Fibroblast of lung (primary cell): ENCODE measurements at places on chromosomes 1 and 21. TPM values are rescaled to one million over a fixed set of nuclear protein-coding genes. Genes with fewer than 3 reads are reported as not detected.

DPT gene
- 4.1 and 13.6 TPM in 2 replicates for total RNA-seq

MEGF6 gene
- total RNA-seq: 8.0 and 11.6 TPM in 2 replicates

- no peaks in the 10 kb centered on the region for H3K27me3 ChIP-seq
- no peaks in the 10 kb centered on the region for H3K36me3 ChIP-seq
- H3K4me3 ChIP-seq: no peak overlapping the region
- DNase-seq: no peak
- no peak overlapping the region for H3K27ac ChIP-seq
- no peaks in the 10 kb centered on the region for H3K4me1 ChIP-seq
These were observed 441.1 kb downstream of the SETD4 start for GRCh38 chr21:35619184-35619583.

GRCh38 chr1:150543500-150544143 lies 5.6 kb upstream of the ADAMTSL4 start:
- H3K36me3 ChIP-seq: no peaks in the 10 kb centered on the region
- no peaks in the 10 kb centered on the region for H3K27me3 ChIP-seq
- no peaks in the 10 kb centered on the region for H3K4me1 ChIP-seq
- no peak overlapping the region for H3K4me3 ChIP-seq
- DNase-seq: peak; percentile 69

DNA sequence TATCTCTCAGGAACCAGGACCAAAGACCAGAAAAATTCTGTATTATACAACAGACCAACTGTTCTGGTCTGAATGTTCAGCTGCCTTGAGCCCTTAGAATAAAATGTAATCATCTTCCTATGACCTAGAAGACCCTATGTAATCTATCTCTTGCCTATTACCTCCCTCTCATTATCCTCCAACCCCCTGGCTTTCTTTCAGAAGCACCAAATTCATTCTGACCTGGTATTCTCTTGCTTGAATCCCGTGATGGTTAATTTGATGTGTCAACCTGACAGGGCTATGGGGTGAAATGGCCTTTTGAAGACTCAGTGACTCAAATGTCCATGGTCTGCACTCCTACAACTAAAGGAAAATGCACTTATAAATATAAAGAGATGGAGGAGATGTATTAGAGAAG lies 21.8 kb upstream of the FBXO28 start:
- H3K4me1 ChIP-seq: no peaks in the 10 kb centered on the region
- H3K36me3 ChIP-seq: no peaks in the 10 kb centered on the region
- DNase-seq: no peak
- H3K4me3 ChIP-seq: no peak overlapping the region
- no peak overlapping the region for H3K27ac ChIP-seq

DNA sequence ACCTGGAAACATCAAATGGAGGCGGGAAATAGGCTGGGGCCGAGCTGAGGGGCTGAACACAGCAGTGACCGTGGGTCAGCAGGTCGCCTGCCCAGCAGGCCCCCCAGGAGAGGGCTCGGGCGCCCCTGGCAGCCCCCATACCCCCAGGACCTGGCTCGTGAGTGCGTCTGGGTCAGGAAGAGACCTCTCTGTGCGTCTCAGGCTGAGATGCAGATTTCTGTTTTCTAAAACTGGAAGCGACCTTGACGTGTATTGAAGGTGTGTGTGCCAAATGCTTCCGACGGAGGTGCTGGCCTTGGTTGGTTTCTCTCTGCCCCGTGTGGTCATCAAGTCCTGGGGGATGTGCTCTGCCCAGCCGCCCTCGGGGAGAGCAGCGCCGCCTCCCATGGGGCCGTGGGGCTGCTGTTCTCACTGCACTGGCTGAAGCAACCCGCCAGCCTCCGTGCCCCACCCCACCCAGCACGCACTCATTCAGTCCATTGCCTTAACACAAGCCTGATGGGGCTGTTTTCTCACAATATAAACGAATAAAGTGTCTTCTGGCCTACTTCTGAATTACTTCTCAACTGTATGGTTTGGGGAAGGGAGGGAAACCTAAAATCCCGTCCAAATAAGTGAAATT lies 7.4 kb downstream of the PEX10 start:
- H3K4me3 ChIP-seq: no peak overlapping the region
- DNase-seq: peak; percentile 55
- peak overlapping the region; percentile 14 for H3K27ac ChIP-seq
- H3K4me1 ChIP-seq: no peaks in the 10 kb centered on the region
- no peaks in the 10 kb centered on the region for H3K27me3 ChIP-seq
